ENCODE measurements at places on chromosomes 7 and 10. TPM values are rescaled to one million over a fixed set of nuclear protein-coding genes. Genes with fewer than 3 reads are reported as not detected.

DNA sequence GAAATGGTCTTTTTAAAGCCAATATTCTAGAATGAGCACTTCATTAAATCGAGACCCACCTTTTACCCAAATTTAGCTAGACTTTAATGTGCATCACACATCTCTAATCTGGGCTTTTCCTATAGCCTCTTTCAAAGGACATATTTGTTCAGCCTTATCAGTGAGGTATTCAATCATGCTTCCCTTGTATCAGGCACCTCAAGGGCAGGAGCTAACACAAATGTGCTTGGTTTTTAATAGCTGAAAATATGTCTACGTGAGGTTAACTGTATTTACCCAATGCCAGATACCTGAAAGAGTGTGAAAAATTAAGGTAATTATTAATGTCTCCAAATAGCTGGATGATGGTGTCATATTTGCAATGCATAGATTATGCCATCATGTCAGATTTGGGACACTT, 203.9 kb downstream of the SNX10 start:
- no peak for DNase-seq

DNA sequence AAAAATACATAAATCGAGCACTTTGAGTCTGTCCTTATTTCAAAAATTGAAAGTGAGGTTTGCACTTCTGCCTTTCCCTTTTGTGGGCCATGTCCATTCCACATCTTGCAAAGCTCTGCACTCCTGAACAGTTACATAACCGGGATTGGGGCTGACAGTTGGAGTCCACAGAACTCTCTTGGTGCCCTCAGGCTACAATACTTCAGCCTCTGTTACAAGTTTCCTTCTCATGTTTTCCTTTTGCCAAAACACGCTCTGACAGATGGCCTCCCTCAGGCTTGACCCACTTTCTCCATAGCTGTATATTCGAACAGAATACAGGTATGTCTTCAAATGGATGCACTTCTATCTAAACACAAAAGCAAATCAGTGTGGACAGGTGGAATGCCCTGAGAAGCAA, 335.9 kb downstream of the WDR37 start:
- DNase-seq = no peak

- DNase-seq = no peak
Observed at GRCh38 chr7:16646472-16647072, 591 bp downstream of the BZW2 start.

- no peak for DNase-seq
Observed at GRCh38 chr7:57375783-57376182, 74.2 kb upstream of the ZNF716 start.

- no peak for DNase-seq
Observed at GRCh38 chr7:2012044-2012900, 220.5 kb downstream of the MAD1L1 start.

The CNPY1 gene
- 0.10 TPM for total RNA-seq

The OR2A42 gene
- total RNA-seq = 0.10 TPM

The ABI1 gene
- 65.8 TPM for total RNA-seq

DNA sequence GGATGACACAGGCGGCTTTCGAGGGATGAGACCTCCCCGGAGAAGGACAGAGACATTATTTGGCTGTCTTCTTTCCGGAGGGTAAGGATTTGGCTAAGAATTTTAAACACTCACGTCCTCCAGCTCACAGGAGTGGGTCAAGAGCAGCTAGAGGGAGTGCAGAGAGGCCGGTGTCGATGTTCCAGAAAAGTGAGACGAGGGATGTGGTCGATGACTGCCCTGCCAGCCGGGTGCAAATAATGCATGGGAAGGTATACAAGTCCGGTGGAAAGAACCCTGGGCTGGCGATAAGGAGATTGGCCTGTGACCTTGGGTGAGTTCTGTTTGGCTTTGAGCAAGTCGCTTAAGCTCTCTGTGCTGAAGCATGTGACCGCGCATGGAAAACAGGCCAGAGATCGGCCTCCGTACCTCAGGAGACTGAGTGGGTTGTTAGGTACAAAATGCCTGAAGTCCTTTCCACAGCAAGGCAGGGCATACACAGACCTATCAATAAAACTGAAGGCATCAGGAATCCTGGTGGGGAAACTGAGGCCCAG, 149.1 kb downstream of the UBE2H start:
- DNase-seq = no peak

DNA sequence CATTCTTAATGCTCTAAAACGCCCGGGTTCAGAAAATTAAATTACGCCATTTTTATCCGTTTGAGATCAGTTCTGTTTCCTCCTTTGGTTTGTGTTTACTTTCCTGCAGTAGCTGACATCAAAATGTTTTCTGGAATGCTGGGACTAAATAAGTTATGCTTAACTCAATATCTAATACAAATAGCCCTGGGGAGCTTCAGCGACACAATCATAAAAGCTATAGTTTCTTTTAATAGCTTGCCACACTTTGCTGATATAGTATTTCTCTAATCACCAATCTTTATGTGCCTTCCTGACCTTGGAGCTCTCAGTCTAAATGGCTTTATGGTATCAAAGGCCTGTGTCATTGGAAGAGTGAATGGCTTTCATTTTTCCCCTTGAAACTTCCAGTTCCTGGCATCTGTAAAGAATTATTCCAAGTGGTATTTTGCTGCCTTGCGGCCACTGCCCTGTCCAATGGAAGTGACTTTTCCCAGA, 202.7 kb downstream of the HDAC9 start:
- no peak for DNase-seq

GRCh38 chr7:70259502-70259901, 661.2 kb downstream of the AUTS2 start:
- DNase-seq = peak; percentile 70

DNA sequence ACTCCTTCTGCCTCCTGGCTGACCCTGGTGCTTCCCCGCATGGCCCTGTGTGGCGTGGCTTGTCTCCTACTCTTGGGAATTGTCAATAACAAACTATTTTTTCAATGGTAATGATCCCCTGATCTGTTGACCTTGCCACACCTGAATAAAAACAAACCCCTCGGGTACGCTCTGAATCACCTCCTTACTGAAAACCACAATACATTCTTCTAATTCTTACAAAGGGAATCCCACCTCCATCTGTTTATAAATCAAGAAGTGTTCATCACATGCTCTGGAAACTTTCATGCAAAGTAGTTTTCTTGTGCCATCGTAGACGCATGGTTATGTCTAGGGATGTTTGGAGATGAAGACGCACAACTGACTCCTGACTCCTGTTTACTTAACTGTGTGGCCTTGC, 245.8 kb downstream of the FRMD4A start:
- no peak for DNase-seq

The GPR15LG gene
- total RNA-seq = 2.1 TPM

GRCh38 chr10:110535958-110536891, 31.3 kb upstream of the SMC3 start:
- no peak for DNase-seq

- DNase-seq = no peak
Observed at GRCh38 chr7:74028321-74028838, 407 bp downstream of the ELN start.

- no peak for DNase-seq
Observed at GRCh38 chr7:65441010-65441409, 67.4 kb downstream of the ZNF92 start.

- no peak for DNase-seq
Observed at GRCh38 chr7:108358553-108358952, 97.7 kb downstream of the NRCAM start.

The SMKR1 gene
- total RNA-seq = 0.20 TPM

GRCh38 chr7:13872709-13873108, 116.8 kb downstream of the ETV1 start:
- DNase-seq = no peak

The CLRN3 gene
- total RNA-seq = 0.39 TPM

GRCh38 chr7:104272767-104273384, 55.5 kb upstream of the LHFPL3 start:
- DNase-seq = peak; percentile 1

DNA sequence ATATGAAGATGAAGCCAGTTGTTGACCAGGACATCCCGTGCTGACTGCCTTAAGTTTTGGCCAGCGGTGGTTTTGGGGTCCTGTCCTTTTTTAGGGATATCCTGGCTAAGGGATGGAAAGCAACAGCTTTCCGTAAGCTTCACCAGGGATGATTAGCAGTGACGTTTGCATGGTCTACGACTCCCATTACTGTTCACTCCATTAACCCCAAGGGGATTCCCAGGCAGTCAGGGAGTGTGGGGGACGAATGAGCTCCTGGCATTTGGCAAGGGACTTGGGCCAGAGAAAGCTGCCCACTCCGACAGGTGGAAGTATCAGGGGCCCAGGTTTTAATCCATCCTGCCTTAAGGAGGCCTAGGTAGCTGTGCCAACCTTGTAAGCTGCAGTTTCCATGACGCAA, 66.8 kb downstream of the ITGB1 start:
- DNase-seq = no peak

DNA sequence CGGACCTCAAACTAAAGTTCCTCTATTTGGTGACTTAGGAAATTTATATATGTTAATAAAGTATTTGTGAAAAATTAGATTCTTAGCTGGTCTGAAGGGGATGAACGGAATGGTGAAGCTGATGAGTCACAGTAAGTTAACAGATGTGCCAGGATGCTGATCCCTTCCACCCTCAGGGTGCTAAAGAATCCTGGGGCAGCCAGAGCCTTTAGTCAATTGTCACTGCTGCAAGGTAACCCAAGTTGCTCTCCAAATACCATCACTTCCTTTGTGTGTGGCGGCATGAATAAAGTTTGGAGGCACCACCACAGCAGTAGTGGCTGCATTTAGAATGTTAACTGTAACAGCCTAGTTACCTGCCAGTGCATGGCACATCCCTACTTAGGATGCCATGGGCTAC, 222.6 kb upstream of the PPP1R3A start:
- DNase-seq = no peak

- DNase-seq = peak; percentile 10
Observed at GRCh38 chr10:77164616-77165311, 472.8 kb downstream of the KCNMA1 start.

DNA sequence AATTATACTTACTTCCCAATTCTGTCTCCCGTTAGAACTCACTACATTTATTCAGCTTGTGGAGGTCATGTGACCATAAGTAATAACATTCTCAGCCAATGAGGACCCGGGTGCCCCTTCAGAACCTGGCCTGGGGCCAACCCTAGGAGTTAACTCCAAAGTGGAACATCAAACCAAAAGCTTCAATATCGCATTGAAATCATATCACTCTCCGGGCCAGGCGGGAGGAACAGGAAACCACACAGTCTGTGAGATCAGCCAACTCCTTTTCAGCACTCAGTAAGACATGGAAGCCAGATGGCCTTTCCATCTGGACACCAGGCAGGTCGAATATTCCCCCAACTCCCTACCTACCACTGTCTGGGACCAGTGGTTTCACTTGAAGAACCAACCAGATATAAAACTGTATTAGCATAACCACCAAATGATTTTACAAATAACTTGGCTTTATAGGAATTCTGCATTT, 5.5 kb downstream of the CREB3L2 start:
- DNase-seq = no peak

DNA sequence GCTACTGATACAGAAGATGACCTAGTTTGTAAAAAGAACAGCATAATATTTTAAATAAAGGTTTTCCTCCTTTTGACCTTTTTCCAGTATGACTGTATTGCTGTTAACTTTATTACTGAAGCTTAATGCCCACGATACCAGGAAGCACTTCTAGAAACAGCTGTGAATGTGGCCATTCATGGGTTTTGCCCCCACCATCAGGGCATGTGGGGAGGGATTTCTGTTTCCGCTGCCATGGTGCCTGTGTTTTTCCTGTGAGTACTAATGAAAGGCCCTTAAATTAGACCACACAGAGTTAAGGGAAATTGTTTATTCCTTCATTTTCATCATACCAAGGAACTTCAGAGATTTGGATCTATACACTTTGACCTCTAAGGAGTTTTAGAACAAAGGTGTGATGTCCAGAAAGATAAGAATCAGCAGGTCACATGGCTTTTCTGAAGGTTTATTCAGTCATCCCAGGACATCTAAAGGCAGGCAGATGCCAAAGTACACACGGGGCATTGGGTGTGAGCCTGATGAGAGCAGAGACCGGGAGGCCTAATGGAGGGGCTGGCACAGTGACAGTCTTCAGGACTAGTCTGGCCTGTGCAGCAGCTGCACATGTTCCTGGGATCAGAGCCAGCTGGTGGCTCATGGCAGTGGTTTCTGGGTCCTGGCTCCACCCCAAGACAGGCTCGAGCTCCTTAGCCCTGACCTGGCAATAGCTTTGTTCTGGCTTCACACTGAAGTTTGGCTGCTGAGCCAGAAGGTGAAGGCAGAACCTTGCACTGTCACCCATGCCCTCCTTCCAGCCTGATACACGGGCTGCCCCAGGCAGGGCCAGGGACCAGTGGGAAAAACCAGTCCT, 190.9 kb downstream of the REEP3 start:
- DNase-seq = peak; percentile 63

GRCh38 chr10:73625004-73625883, 16.0 kb downstream of the MYOZ1 start:
- no peak for DNase-seq

- no peak for DNase-seq
Observed at GRCh38 chr10:98000346-98000745, 30.1 kb downstream of the CRTAC1 start.

DNA sequence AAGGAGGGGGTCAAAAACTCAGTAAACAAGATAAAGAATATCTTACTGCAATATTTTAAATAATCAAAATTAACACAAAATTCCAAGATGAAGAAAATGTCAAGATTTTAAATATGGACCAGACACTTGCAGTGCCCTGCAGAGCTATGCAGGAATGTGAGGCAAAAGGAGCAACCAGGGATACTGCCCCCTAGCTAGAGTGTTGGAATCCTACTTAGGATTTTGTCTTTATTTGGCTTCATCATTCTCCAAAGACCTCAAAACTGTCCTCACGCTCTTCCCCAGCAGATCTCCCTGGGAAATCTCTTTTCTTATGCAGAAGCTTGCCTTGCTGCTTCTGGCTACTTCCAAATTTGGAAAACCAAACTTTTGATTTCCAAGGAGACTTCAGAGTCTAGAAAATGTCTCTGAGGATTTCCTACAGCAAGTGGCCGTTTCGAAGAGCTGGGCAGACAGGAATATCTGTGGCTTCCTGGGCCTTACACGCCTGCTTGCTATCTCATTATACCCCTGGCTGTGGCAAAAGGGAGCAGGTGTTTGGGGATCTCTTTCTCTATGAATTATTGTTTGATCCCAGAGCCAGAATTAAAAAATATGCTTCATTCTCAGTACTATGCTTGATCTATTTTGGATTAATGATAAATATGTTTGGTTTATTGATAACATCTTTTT, 232.2 kb upstream of the BMPER start:
- DNase-seq = no peak

GRCh38 chr7:84194484-84195271, at the start of gene SEMA3A:
TSS of gene SEMA3A (minus strand) at chr7:84194789. CDS start at chr7:84194586, 203 bp downstream.
- DNase-seq = peak; percentile 71

DNA sequence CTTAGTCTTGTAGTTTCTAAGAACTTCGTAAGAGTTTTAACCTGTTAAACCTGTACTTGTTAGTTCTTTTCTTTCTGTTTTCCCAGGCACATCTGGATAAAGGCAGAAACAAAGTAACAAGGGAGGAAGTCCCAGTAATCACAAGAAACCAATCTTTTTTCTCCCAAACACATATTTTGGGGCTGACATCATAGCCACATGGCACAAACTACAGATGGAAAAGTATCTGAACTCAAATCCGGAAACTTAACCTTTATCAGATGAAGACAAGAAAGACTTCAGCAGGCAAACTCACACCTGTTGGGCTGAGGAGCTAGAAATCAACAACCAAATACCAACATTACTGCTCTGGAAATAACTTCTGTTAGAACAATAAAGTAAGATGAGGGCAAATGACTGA, 67.1 kb downstream of the CUBN start:
- peak; percentile 84 for DNase-seq

GRCh38 chr10:52706332-52707070, 66.1 kb downstream of the MBL2 start:
- DNase-seq = no peak

GRCh38 chr7:110604206-110604605, 486.7 kb upstream of the LRRN3 start:
- DNase-seq = no peak

Measured in skin of body (tissue), 3 donors.